Stimulated activated CD8-positive, alpha-beta memory T cell treated with anti-CD3 and anti-CD28 coated beads, Interleukin-2, amount 100 ng/mL, for 1 hour (primary cell): ENCODE measurements at places on chromosomes 1 and 21.

GRCh38 chr1:17167041-17167785 lies 37.7 kb upstream of the PADI1 start:
- DNase-seq, result no peak

DNA sequence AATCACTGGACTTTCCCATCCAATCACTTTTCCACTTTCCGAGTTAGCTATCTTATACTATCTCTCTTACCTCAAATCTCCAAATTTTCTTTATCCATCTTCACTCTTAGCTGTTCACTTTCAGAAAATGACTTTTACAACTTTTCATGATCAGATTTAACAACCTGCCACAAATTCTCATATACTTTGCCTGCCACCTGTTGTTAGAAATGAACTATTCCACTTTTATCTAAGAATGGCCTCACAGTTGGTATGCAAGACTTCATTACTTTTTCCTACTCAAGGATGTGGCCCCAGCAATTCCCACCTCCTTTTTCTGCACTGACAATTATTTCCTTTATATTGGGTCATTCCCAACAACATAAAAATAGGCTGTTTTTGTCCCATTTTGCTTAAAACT lies 93.6 kb upstream of the DEPDC1 start:
- DNase-seq, result no peak

GRCh38 chr1:198729195-198729863 lies 90.5 kb downstream of the PTPRC start:
- DNase-seq, result no peak

DNA sequence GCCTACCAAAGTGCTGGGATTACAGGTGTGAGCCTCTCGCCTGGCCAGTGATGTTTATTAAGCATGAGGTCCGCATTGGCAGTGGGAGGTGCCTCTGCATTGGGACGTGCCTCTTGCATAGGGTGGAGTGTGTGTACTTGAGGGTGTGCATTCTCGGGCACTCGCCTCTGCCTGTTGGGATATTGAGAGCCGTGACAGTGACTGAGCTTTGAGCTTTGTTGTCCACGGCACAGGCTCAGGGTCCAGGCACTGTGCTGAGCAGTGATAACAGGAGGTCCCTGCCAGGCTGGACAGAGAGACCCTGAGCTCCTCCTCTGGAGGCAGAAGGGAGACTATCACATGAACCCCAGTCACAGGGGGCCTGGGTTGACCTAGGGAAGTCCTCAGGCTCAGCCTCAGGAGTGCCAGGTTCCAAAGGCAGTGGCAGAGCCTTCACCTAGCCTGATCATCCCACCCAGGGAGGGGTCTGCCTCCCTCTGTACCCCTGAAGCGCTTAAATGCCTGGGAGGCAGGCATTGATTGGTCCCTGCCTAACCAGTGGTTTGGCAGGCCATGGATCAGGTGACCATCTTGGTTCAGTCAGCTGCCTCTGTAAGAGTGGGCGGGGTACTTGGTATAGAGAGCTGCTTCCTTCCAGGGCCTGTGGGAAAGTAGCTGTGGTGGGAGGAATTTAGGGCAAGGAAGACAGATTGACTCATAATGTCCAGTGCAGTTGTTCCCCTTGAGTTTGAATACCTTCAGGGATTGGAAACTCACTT lies 213.8 kb upstream of the TMEM51 start:
- DNase-seq, result no peak

GRCh38 chr1:184153731-184154130 lies 102.2 kb downstream of the TSEN15 start:
- no peak for DNase-seq

DNA sequence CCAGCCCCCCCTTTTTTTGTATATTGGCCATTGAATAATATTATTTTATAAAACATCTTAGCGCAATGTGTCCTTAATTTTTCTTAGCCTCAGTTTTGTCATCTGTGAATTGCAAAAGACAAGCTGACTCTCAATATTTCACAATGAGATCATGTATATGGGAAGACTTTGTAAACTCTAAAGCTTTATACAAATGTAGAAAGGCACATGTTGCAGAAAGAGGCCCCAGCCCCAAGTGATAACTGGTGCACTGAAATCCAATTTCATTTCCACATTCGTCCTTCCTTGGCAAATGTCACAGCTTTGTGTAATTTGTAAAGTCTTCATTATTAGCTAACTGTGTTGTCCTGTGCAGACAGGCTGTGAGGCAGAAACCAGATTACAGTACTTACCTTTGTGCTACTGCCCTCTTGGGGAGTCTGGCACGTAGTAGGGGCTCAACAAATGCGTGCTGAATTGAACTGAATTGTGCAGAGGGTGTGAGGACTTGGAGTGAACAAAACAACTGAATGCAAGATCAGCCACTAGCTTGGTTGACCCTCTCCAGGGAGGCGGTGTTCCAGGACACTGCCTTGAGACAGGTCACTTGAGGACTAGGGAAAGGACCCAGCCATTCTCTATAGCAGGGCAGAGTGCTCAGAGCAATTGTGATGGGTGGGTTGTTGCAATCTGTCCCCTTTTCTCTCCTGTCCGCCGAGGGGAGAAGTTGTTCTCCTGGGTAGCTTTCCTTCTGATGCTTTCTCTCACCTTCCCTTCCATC lies 74.6 kb downstream of the LMO4 start:
- no peak for DNase-seq

GRCh38 chr1:11341901-11342552 lies 69.0 kb downstream of the UBIAD1 start:
- DNase-seq, result no peak

- DNase-seq, result no peak
These were observed 19.7 kb downstream of the SLC2A1 start for GRCh38 chr1:42938645-42939615.

- DNase-seq, result no peak
These were observed 134.6 kb upstream of the ARHGEF16 start for GRCh38 chr1:3319874-3320245.

- DNase-seq, result no peak
These were observed 15.7 kb upstream of the HDAC1 start for GRCh38 chr1:32276032-32276782.

- no peak for DNase-seq
These were observed 79.5 kb downstream of the DPYD start for GRCh38 chr1:97841338-97841737.

GRCh38 chr1:156504438-156504813 lies 3.9 kb upstream of the MEF2D start:
- DNase-seq, result no peak

DNA sequence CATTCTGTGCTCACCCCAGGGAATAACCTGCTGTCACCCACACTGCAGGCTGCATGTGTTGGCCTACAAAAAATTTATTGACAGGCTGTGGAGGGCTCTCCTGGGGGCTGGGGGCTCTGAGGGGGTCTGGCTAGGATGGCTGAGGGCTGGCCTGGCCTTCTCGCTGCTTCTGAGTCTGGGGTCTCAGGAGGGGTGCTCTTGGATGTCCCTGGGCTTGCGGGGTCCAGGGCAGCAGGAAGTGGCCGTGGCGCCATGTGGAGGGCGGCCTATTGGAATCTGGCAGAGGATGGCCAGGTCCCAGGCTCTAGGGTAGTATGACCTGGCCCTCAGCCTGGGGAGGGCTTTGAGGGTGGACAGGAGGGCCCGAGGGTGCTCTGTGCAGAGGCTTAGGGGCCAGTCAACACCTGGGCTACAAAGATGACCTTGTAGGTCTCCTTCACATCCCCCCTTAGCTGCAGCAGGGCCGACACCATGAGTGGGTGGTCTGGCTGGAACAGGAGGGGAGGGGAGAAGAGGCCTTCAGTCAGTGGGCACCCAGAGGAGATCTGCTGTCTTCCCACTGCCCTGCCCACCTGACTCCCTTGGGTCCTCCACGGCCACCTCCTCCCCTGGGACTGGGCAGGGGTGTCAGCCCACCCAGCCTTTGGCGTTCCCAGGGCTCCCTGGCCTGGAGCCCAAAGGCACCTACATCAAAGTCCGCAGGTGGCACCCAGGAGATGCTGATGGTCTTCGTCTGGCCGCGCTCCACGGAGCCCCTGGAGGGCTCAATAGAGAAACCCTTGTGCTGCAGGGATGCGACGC lies 3.0 kb upstream of the TMEM52 start:
- no peak for DNase-seq

- DNase-seq, result no peak
These were observed 892 bp downstream of the TYW3 start for GRCh38 chr1:74733604-74734484.

- no peak for DNase-seq
These were observed 47.8 kb downstream of the ITPKB start for GRCh38 chr1:226691247-226691646.

DNA sequence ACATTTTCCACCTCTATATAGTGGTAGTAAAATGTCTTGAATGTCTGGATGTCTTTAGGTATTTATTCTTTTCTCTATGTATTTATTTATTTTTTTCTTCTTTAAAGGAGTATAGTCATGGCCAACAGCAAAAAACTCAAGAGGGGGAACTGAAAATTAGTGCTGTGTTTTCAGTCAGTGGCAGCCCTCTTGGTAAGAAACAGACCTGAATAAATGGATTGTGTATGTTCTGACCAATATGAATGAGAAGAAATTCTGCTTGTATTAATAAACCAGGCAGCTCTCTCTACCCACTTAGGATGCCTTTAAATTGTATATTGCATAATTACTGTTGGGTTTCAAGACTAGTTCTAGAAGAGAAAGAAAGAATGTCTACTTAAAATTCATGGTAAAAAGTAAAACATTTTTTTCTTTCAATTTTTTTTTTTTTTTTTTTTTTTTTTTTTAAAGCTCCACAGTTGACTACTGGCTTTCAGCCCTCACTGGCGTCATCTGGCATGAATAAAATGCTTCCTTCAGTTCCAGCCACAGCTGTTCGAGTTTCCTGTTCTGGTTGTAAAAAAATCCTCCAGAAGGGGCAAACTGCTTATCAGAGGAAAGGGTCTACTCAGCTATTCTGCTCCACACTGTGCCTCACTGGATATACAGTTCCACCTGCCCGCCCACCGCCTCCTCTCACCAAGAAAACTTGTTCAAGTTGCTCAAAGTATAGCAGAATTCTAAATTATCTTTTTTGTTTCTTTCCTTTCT lies 101.6 kb downstream of the ZMYM4 start:
- no peak for DNase-seq

- DNase-seq, result no peak
These were observed 7.2 kb upstream of the PADI1 start for GRCh38 chr1:17197696-17198095.
